HT1080 (cell line): ENCODE measurements at places on chromosomes 3 and 15. TPM values are rescaled to one million over a fixed set of nuclear protein-coding genes. Genes with fewer than 3 reads are reported as not detected.

DNA sequence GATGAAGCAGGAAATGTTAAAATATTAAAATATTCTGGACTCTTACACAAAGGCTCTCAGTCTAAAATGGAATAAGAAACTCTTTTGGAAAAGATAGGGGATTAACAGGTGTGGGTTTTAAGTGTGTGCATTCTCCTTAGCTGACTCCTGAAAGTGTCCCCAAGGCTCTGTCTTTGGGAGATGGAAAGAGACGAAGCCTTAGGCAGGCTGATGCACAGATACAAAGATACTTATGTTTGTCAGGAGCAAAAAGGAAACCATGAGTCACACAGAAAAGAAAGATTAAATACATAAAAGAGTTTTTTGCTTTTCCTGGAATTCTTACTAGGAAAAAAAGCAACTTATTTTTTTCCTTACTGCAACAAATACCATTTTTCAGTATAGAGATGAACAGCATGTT, 23.8 kb upstream of the ABI3BP start:
- DNase-seq: peak; percentile 40

GRCh38 chr15:69031013-69032001, 16.8 kb downstream of the NOX5 start:
- no peak for DNase-seq

DNA sequence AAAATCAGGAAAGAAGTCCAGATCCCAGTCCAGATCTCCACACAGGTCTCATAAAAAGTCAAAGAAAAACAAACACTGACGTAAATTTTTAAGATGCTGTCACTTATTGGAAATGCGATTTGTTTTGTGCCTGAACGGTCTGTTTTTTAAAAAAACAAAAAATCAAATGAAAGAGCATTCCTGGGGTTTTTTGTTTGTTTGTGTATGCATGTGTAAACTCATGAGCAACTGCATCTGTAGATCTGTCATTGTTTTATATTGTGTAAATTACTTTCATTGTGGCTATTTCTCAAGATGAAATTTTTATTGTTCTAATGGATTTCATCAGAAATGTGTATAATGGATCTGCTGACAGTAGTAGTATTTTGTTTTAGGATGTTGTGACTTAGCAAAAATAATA, 55.0 kb downstream of the U2SURP start:
- no peak for DNase-seq

DNA sequence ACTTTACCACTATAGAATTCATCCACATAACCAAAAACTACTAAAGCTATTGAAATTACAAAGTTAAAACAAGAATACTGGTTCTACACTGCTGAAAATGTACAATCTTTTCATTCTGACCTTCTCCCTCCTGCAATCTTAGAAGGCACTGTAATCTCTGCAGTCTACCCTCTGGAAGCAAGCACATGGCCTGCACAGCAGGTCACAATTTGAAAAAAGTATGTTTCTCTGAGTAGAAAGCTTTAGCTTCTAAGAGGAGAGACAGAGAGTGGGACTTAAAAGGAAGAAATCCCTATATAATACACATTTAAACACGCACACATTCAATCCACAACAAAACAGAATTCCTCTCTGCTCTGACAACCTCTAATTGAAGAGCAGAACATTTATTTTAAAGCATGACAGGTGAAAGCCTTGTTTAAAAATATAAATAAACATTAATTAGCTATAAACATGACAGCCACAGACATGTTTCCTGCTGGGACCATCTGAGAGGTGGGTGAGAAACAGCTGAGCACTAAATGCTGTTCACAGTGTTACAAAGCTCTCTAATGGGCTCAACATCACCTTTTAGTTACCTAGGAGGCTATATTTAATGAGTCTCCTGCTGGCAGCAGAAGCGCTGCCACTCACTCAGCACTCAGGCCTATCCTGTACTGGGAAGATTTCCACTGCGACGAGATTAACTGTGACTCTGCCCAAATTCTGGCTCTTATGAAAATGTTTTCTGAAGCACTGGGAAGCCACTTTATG, 447.4 kb downstream of the AGBL1 start:
- DNase-seq: no peak

DNA sequence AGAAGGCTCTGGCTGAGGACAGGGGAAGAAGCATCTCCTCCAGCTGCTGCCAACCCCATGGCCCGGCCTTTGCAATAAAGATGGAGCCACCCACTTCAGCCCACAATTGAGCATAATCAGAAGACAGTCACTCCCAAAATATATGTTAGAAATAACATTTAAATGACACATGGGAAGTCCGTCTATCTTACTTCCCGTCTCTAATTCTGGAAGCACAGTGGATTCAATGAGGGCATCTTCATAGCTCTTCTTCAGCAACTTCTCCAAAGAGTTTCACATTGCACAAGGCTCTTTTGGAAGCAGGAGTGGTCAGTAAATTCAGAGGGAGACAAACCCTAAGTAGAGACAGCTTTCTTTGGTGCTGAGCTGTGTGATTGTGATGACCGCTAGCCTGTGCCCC, 67.0 kb upstream of the SEC61A1 start:
- DNase-seq: no peak

GRCh38 chr15:64379216-64379960, 1.9 kb downstream of the PCLAF start:
- no peak for DNase-seq

DNA sequence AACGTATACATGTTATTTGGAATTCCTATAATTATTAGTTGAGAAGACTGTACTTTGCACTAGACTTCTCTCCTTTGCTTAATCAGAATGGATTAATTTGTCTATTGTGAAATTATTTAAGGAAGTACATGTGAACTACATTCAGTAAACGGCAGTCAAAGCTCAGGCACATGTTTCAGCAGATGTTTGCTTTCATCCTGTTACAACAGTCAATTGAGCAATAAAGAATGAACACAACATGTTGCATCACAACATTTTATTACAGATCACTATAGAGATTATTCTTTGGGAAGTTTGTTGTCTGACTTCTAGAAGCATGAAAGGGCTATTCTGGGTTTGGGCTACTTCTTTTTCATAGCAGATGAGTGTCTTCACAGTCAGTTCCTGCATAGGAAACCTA, 39.2 kb downstream of the RAB27A start:
- no peak for DNase-seq

DNA sequence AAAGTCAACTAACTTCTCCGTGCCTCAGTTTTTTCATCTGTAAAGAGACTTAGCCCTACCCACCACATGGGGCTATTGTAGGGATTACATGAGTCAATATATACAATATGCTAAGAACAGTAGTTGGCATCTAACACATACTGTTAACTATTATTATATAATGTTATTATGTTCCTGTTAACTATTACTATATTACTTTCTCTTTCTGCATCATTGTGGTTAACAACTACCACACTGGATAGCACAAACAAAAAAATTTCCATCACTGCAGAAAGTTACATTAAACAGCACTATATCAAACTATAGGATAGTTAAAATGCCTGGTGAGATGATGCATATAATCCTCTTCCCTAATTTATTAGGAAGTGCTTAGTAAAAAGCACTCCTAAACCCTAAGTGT, 23.7 kb downstream of the STAG1 start:
- DNase-seq: no peak

DNA sequence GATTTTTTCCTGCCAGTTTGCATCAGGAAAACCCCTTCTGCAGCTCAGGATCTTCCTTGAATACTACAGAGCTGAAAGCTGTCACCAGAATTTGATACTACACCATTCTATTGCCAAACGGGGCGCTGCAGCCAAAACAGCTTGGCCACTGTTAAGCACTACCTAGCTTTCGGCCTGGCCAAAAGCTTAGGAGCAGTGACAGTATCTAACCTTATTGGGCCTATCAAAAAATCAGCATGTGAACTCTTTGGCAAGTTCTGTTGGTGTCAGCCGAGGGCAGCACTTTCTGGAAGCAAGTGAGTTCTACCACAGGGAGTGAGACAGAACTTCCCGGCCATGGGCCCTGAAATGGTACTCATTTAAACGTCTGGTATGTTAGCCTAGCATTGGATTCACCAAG, 16.1 kb upstream of the GYG1 start:
- no peak for DNase-seq

- no peak for DNase-seq
Observed at GRCh38 chr3:50126287-50127211, 28.6 kb upstream of the SEMA3F start.

DNA sequence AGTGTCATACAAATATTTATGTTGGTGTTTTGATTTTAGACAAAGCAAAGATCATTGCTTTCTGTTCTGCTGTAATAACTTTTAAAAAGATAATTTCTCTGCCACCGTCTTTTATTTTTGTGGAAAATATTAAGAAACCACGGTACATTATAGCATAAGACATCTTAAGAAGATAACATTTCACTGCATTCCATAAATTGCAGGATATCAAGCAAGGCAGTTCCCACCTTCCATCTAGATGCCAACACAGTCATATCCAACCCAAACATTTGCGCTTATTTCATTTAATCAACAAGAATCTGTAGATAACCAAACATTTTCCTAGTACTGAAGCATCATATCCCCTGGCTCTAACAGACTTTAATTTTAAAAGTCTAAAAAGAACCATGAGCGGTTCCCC, 25.1 kb downstream of the ARHGAP31 start:
- no peak for DNase-seq

DNA sequence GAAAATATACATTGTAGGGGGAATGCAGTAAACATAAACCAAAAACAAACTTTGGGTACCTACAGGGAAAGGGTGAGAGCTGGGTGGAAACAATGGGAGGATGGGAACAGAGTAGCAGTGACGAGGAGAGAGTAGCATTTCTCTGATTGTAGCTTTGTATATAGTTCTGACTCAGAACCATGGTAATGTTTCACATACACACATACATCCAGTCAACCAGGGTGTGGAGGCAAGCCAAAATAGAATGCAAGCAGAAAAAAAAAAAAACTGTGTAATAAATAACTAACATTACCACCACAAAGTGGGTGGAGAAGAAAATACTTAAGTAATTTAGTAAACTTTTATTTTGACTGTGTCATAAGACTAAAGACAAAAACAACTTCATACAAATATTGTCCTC, 27.2 kb downstream of the BCL2A1 start:
- DNase-seq: no peak

DNA sequence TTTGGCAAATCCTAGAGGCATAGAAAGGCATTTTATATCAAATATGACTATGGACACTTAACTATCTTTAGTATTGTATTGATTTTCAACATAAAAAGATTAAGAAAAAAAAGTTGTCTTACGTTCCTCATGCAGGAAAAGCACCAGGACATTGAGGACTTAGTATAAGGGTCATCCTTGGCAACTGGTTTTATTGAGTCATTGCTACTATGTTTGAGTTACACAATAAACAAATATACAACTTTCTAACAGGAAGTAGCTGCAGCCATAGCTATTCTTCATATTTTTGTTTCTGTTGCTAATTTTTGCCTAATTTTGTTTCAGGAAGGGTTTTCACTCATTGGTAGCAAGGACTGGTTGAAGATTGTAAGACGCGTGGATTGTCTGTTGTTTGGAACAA, 93.0 kb downstream of the NPTN start:
- no peak for DNase-seq

- no peak for DNase-seq
Observed at GRCh38 chr3:159996018-159996417, 7.4 kb downstream of the IL12A start.

- DNase-seq: peak; percentile 53
Observed at GRCh38 chr15:63752075-63752684, 81.6 kb downstream of the HERC1 start.

- DNase-seq: no peak
Observed at GRCh38 chr15:74777769-74778598, 3.9 kb upstream of the CSK start.

DNA sequence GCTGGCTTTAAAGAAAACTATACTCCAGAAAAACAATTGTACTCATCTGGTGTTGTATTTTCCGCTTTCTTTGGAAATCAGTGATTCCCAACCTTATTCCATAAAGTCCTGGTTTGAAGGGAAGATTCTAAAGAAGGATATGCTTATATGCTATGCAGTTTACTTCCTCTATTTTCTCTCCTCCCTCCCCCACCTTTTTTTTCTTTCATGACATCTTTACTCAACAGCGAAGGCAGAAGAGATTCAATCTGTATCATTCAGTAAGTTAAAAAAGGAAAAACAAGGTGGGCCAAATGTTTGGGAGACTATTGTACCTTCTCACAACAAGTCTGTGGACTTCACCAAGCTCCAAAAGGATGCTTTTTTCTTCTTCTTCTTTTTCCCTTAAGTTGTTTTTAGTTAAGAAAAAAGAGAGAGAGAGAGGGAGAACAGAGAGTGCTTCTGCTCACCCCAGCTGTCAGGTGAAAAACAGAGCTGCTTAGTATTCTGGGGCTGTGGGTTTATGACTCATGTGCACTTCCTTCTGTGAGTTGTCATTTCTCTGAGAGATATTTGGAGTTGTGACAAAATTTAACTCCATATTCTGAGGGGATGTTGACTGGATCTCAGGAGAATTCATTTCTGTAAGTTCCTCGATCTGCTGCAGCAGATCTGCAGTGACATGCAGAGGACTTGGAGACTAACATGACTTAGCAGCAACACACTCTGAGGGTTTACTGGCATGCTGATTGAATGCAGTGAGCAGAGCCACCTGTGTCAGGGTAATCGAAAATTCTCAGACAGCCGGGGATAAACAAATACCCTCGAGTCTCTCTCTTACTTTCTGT, 70.7 kb downstream of the SSR3 start:
- DNase-seq: peak; percentile 94

GRCh38 chr3:60856257-60857046, 394.8 kb downstream of the FHIT start:
- no peak for DNase-seq

DNA sequence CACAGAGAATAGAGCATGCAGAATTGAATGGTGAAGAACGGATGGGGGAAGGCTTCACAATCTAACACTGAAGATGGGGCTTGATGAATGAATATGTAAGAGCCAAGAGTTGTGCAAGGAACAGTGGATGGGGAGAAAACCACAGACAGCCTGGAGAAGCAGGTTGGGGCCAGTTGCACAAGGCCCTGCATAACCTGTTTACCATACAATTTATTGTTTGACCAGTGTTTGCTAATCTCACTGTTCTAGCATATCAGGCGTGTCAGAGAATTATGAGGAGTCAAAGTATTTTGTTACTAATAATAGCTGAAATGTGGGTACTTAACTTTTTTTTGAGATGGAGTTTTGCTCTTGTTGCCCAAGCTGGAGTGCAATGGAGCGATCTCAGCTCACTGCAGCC, 36.4 kb downstream of the LINS1 start:
- DNase-seq: no peak

Gene COL6A5
- total RNA-seq: 0.17 and 0.26 TPM in 2 replicates

Gene ARL13B
- 9.6 and 10.0 TPM in 2 replicates for total RNA-seq

Gene DUOX2
- under 0.01 and 0.03 TPM in 2 replicates for total RNA-seq

Gene PAQR9
- total RNA-seq: 0.03 TPM in 1 of 2 replicates, not detected in the other

Gene ZNF662
- total RNA-seq: 0.40 TPM in 1 of 2 replicates, not detected in the other

Gene SYNPR
- not detected in 2 replicates for total RNA-seq

Gene CNTN3
- total RNA-seq: 2.8 and 3.0 TPM in 2 replicates

Gene FMN1
- total RNA-seq: 3.4 and 3.8 TPM in 2 replicates

Gene TLR9
- not detected in 2 replicates for total RNA-seq

Gene TAGLN3
- 16.4 and 17.9 TPM in 2 replicates for total RNA-seq

Gene FBXO40
- total RNA-seq: 0.03 and 0.05 TPM in 2 replicates

Gene PARP9
- total RNA-seq: 10.5 and 10.7 TPM in 2 replicates

Gene CLSTN2
- total RNA-seq: 0.23 TPM in 2 replicates

Gene AQR
- total RNA-seq: 19.9 and 21.6 TPM in 2 replicates

Gene RHOV
- 0.43 and 1.5 TPM in 2 replicates for total RNA-seq

Gene HIGD2B
- not detected in 2 replicates for total RNA-seq
